NCI-H2227 treated with DMSO at 0.1 percent for 48 hours (cell line): ENCODE measurements at places on chromosomes 7 and 10.

- DNase-seq, result no peak
Measured at GRCh38 chr7:151663382-151664100, 143.8 kb upstream of the RHEB start.

GRCh38 chr7:53315981-53316380, 280.5 kb downstream of the POM121L12 start:
- no peak for DNase-seq

GRCh38 chr10:3774018-3774813, 10.8 kb downstream of the KLF6 start:
- DNase-seq, result no peak

GRCh38 chr7:150448789-150449147, 1.7 kb upstream of the GIMAP8 start:
- DNase-seq, result peak; percentile 43

GRCh38 chr10:71040343-71040742, 152.0 kb upstream of the PCBD1 start:
- DNase-seq, result no peak

DNA sequence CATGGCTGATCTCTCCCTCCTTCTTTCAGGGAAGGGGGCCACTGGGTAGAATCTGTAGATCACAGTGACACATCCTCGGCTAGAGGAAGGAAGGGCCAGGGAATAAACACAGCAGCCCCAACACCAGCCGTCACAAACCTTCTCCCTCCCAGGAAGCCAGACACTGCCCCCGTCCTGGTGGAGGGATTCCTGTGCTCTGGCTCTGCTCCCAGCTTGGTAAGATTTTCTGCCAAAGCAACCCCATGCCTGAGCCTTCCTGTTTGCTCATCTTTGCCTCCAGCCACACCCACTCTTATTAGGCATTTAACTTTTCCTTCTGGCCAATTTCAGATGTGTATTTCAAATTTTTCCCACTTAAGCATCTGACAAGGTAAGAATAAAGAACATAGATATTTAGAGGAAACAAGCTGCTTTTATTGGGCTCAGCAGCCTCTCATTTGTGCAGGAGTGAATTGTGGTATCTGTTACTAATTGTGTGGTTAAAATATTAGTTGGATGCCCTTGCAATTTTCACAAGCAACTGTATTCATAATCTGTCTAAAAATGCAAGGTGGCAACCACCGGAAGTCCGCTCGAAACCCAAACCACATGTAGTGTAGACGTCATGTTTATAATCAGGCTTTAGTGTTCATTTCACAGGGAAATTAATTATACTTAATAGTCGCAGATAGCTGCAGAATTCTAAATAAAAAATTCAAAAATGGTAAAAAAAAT, 13.2 kb upstream of the NPS start:
- DNase-seq, result no peak

DNA sequence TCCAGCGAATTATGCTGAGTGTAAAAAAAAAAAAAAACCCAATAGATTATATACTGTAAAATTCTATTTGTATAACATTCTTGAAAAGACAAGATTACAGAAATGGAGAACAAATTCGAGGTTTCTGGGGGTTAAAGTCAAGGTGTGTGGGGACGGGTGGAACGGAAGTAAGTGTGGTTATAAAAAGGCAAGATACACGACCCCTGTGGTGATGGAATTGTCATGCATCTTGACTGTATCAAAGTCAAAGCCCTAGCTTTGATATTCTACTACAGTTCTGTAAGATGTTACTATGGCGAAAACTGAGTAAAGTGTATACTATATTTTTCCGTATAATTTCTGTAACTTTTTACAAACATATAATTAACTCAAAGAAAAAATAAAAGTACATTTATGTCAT, 718.2 kb upstream of the PCDH15 start:
- DNase-seq, result no peak

DNA sequence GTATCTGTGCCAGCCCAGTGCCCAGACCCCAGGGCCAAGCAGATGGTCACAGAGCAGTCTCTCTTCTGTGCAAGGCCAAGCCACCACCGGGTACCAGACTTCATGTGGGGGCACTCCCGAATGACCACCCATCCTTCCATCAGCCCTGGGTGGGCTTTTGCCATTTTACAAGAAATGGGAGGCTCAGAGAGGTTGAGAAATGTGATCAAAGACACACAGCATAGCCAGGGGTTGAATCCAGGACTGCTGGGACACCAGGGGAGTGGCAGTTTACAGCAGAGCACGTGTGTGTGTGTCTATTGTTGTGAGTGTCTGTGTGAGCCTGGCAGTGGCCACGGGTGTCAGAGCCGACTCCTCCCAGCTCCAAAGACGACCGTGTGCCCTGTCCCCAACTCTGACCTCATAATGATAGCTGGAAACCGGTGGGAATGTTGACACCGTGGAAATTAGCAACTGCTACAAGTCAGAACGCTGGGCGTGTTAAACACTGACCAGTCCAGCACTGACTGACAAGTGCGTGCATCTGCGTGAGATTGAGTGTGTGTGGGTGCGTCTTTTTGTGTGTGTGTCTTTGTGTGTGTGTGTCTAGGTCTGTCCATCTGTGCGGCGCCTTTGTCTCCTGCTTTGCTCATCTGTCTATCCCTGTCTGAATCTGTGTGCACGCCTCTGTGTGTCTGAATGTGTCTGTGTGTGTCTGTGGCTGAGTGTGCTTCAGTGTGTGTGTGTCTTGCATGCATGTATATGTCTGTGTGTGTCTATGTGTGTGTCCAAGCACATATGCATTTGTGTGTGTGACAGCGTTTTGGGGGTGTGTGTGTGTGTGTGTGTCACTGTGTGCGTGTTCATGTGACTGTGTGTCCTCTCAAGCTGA, 17.2 kb upstream of the SLC29A4 start:
- DNase-seq, result peak; percentile 37
